ENCODE measurements at places on chromosomes 1 and 21.

DNA sequence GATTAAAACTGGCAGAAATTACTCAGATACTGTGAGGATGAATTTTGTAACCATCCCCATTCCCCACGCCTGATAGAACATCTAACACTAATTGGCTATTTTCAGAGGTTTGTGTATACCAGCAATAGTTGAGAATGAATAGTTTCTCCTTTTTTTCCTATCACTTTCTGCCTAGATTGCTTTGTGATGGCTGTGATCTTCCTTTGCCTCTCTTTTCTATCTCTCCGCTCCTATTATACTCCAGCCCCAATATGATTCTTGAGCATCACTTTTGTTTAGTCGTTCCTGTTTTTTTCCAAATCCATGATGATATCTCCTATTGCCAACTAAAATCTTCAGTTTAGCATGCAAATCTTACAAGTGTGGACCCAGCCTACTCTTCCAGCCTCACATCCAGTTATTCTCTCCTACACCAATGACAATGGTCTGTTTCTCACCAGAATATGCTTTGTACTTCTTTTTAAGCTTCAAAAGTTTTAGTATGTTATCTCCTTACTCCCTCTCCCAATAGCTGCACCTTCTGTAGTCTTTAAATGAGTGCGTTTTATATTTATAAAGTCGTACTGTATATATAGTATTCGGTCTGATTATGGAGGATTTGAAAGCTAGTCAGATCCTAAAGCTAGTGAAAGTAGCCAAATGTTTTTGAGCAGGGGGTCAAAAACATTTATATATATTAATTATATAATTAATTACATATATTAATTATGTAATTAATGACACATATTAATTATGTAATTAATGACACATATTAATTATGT, 25.2 kb downstream of the MAGI3 start:
- DNase-seq, result no peak

DNA sequence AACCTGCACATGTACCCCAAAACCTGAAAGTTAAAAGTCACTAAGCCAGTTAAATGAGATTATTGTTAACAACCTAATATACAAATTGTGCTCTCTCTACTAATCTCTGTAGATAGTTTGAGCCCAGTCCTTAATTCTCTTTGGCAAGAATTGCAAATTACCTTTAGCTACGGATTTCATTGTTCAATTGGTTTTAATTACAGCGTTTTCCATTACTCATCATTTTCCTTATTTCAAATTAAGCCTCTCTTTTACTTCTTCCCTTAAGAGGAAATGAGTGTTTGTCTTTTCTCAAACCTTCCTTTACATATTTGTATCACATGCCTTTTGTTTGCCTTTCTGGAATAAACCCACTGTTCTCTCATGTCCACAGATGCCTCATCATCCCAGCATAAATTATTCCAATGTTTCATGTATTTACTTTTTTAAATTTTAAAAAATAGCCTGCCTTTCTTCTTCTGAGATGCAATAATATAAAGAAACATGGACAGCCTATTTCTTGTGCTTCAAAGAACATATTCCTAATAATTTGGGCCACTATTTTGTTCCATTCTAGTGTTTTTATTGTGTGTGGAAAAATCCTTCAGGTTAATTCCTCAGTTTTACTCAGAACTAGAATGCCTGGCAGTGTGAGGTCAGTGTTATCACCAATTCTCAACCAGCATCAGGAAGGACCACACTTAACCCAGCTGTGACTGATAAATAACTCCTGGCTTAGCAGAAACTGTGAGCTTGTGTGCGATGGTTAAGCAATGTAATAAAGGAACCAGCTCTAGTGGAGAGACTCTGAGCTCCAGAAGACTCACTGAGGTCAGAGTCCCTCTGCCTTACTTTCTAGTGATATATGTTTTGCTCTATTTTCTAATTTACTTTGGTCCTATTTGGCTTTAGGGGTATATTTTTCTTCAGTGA, 600.5 kb downstream of the LTN1 start:
- no peak for DNase-seq

GRCh38 chr1:46772571-46772970, 26.3 kb upstream of the CYP4B1 start:
- no peak for DNase-seq

GRCh38 chr1:28341591-28341990, 12.8 kb downstream of the MED18 start:
- DNase-seq, result no peak

GRCh38 chr1:200240656-200241055, 169.2 kb downstream of the ZNF281 start:
- no peak for DNase-seq

GRCh38 chr21:38424305-38425019, 73.8 kb downstream of the ERG start:
- no peak for DNase-seq

GRCh38 chr1:18618546-18619466, 11.8 kb upstream of the PAX7 start:
- peak; percentile 54 for DNase-seq

DNA sequence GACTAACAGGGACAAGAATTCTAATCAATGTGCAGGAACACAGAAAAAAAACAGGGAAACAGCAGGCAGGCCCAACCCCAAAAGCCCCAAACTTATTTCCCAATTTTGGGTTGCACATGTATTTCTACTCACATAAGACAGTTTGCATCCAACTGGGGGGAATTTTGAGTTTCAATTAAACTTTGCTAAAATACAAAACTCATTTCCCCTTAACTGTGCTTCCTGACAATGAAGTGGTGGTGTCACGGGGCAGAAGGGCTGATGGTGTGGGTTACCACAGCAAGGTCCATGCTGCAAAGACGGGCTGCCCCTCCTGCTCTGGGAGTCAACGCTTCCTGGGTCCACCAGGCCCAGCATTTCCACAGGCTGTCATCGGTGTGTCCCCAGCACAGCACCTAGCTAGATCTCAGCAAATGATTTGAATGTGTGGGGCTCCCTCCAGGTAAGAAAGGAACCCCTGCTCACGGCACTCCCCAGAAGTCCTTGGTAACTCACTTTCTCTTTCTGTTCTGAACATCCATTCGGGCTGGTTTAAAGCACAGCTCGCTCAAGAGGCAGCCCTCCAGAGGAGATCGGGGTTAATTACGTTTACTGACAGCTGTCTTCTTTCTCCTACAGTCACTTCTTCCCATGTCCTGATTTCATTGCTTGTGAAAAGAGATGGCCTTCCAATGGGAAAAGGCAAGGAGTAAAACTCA, 27.4 kb downstream of the HIVEP3 start:
- no peak for DNase-seq

DNA sequence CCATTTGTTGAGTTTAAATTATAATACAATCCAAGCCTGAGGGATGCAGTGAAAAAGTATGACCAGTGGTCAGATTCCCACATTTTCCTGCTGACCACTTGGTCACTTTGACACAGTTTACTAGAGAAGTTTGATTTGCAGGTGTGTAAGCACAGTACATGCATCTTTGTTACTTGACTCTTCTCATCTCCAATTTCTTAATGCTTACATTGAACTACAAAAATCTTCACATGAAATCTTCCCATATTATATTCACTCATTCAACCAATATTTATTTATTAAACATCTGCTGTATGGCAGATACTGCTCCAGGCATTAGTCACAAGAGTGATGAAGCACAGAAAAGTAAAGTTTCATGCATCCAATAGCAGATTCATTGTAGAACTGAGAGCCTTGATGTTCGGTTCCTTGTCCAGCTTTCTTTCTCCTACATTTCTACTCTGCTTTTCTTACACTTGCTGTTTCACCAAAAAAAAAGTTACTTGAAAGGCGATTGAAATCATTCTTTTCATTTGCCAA, 211.7 kb downstream of the NFIA start:
- no peak for DNase-seq

- DNase-seq, result no peak
Observed at GRCh38 chr1:162191396-162192305, 122.2 kb downstream of the NOS1AP start.

DNA sequence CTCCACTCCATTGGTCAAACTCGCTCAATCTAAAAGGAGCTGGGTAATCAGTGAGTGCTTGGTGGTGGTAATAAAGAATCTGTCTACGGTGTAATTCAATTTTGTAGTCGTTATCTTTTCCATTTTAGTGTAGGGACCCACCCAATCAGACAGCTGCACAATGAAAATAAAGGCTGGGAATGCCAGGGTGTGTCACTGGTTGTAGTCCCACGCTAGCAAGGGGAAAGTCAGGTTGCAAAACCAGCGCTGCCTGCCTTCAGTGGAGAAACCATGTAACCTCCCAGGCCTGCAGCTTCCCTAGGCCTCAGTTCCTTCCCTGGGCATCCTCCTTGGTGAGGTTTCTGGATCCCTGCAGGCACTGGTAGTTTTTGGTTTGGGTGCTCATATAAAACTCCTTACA, 49.4 kb upstream of the PPP2R5A start:
- no peak for DNase-seq

GRCh38 chr1:7403265-7404045, 367.6 kb upstream of the VAMP3 start:
- no peak for DNase-seq

DNA sequence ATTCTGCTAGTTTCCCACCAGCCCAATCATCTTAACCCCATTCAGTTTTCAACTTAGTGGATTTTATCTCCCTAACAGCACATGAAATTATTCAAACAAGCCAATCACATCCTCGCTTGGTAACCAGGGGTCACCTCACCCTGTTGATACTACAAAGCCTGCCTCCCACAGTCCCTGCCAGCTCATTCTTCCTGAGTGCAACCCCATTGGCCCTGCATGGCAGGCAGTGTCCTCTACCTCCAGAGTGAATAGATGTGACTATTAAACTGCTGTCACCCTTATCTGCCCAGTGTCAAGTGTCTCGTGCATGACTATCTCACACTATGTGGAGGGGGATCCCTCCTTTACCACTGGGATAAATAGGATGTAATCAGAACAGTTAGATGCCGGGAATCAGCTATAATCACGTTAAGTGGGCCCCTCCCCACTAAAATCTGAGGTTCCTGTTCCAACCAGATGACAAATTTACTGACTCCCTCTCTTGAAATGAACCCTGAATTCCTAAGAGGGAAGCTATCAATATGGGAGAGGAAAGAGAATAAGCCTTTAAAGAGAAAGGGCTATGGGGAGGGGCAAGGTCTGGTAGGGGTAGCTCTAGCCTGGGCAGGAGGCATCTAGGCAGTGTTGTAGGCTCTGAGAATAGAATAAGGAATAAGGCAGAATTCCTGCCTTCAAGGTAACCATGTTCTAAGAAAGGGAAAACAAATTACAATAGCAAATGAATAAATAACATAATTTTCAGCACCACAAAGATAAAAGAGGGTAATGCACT, 155.9 kb downstream of the SLC30A10 start:
- DNase-seq, result no peak

DNA sequence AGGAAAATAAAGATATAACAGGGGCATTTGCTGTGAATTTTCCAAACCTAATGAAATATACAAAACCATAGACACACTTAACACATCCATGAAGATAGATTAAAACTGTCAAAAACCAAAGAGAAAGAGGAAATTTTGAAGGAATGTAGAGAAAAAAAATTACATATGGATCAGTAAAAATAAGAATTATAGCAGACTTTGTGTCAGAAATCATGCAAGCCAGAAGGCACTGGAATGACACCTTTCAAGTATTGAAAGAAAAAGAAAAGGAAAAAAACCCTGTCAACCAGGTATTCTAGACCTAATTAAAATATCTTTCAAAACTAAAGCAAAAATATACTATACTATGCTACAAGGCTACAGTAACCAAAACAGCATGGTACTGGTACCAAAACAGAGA, 125.8 kb upstream of the PALMD start:
- no peak for DNase-seq

DNA sequence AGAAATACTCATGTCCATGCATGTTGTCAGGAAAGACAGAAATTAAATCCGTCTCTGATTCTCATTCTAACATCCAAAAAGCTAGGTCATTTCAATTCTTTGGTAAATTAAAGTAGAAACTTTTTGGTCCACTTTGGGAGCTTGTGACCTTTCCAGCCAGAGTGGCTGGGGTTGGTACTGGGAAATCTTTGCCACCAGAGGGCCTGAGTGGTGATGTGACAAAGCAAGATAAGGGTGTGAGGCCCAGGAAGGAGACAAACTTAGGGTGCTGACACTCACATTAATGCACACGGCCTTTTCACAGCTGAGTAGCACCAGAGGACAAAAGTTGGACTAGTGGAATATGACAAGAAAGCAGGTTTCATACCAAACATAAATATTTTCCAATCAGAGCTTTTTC, 144.3 kb downstream of the DNM3 start:
- no peak for DNase-seq

- no peak for DNase-seq
Observed at GRCh38 chr21:42317341-42317741, 2.1 kb upstream of the TFF3 start.

GRCh38 chr1:240602189-240602588, 9.8 kb downstream of the GREM2 start:
- no peak for DNase-seq

GRCh38 chr1:65758128-65758527, 34.6 kb upstream of the PDE4B start:
- DNase-seq, result no peak

DNA sequence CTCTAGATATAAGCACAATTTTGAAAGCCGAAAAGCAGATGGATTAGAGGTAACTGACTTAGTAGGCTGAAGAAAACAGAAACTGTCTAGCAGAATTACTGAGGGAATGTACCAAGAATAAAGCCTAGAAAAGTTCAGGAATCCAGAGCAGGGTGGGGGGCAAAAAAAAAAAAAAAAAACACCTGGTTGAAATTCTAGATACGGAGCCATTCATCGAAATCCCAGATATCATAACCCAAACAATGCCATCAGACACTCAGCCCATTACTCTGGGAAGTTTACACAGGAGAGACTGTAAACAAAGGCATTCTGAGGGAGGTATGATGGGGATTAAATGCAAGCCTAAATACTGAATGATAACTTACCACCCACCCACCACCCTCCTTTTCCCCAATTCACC, 45.6 kb downstream of the ENAH start:
- no peak for DNase-seq

GRCh38 chr1:197902131-197902453, 338 bp upstream of the C1orf53 start:
- no peak for DNase-seq

DNA sequence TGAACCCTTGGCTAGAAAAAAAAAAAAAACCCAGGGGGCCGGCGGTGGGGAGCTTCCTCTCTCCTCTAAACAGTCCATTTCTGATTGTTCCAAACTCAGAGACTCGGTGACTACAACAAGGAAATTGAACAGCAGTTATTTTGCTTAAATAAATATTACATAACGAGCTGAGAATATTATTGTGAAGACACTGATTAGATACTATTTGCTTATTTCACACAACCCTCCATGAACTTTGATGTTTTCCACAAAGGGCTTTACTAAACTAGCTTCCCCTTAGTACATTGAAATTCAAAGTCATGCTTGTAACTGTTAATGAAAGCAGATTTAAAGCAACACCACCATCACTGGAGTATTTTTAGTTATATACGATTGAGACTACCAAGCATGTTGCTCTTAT, at the start of gene CFHR5:
Gene CFHR5, plus strand, starts transcription at position 279 of the 400 bp plus-strand sequence. Its CDS starts 109 bp downstream, at position 388.
- DNase-seq, result no peak
